ENCODE measurements at places on chromosomes 4 and X.
A peak's percentile ranks its signal among the peaks of the same experiment; 100 is the strongest.

DNA sequence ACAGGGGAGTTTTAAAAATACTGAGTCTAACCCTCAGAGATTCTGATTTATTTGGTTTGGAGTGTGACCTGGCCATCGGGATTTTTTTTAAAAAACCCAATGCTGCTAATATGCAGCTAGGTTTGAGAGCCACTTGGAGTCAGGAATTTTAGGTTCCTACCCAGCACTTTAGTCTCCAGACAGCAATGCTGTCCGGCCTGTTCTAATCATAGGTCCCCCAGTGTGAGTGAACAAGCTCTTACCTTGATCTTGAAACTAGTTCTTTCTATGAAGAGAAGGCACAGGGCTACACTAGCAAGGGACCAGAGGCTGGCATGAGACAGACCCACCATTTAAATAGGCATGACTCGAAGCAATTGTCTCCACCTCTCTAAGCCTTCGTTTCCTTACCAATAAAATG is 103.5 kb downstream of the SMIM20 start:
- DNase-seq = no peak

DNA sequence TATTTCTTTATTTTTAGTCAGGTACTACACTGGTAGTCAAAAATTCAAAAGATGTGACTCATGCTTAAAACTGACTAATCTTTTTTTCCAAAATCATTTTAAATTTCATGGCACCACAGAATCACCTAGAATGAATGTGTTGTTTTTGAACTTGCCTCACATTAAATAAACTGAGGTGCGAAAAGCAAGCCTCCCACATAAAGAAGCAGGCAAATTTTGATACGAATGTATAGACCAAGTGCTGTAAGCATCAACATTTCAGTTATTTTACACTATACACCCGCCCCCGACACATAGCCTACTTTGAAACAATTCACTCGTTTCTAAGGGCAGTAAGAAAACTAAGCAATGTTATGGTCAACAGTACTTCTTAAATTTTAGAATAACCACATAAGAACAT is 94.3 kb downstream of the MRPL1 start:
- no peak for DNase-seq

DNA sequence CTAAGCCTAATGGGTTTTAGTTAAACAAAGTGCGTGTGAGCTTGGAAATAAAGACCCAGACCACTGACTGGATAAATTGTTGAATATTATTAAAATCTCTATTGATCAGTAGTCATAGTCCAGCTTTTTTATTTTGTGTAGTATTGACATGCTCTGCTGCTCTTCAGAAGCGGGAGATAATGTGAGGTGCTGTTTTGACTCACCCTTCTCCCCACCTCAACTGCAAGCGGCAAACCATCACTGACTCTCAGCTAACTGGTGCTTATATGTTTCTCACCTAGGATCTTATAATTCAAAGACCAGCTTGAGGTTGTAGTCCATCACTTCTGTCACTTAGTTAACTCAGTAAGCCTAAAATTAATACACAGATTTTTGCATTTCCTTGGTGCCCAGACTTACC is 72.2 kb downstream of the COMMD8 start:
- no peak for DNase-seq

GRCh38 chr4:114156371-114156770 is 176.9 kb upstream of the ARSJ start:
- DNase-seq = no peak

DNA sequence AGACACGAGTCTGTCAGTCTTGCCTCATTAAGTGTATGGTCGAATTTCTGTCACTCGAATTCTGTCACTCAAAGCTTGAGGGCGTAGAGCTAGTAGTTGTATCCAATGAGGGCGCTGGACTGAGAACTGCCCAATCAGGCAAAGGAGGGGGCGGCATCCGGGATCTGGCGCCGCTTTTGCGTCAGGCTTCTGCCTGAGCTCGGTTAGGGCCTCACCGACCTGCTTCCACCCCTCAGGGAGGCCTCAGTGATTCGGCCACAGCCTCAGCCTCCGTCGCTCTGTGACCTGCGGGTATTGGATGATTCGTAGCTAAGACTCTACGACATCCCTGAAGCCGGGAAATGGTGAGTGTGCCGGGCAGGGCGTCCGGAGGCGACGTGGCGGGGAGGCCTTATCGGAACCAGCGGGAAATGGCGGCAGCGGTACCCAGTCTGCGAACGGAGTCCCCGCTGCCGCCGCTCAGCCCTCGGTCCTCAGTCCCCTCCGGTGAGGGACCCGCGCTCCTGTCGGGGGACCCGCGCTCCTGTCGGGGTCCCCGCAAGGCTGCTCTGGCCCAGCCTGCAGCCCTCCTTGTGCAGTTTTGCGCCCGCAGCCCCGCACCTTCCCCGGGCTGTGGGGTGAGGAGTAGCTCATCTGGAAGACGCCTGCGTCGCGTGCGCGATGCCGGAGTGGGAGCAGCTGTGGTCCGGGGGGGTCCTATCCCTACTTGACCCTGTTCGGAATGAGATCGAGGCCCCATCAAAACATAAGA is 88.3 kb downstream of the ZNF718 start:
- DNase-seq = no peak

DNA sequence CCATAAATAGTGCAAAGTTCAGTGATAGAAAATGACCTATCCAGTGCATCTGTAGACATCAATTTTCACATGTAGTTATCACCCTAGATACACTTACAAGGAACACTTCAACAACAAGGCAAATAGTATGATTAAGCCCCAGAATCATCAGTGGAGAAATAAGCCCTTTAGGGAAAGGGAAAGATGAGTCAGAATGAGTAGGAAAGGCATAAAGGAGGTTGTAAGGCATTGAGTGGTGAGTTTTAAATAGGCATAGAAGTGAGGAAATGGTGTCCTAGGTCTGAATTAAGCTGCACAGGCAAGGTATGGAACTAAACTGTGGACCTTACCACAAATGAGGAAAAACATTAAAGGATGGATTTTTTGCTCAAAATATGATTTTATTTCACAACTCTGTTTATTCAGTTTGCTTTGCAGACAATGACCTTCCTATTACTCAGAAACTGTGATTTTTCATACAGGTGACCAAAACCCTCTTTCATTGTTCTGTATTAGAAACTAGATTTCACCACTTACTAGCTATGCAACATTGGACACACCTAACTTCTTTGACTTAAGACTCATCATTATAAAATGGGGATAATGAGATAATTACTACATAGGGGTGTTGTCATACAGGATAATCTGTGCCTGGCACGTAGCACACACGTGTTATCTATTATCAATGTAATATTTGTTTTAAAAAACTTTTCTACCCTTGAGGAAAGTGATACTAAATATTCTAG is 57.0 kb upstream of the MAP9 start:
- no peak for DNase-seq

- peak; percentile 91 for DNase-seq
Observed at GRCh38 chr4:48047421-48047844, 30.9 kb downstream of the NIPAL1 start.

- no peak for DNase-seq
Observed at GRCh38 chrX:147476008-147476407, 435.7 kb upstream of the FMR1 start.

DNA sequence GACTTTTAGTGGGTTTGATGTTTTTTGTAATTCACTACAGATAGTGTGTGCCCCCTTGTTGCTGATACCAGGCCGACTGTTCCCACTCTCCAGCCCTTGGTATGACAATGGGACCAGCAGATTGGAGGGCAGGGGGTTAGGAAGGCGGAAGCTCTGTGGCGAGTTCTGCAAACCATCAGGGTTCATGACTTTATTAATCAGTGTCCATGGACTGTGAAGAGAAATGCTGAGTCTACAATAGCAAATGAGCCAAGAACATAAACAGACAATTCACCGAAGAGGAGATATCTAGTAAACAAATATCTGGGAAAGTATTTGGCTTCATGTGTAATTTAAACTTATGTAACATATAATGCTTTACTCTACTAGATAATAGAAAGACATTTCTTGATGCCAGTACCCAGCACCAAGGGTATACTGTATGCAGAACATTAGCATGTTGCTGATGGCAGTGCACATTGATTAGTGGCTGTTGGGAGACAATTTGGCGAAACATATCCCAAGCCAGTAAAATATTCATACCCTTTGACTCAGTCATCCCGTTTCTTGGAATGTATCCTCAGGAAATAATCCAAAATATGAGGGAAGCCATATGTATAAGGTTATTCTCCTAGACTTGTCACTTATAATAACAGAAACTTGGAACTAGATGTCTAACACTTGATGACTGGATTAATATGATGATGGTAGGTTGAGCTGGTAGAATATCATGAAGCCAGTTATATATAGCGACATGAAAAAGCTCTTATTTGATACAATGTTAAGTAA is 169.4 kb downstream of the PTTG2 start:
- no peak for DNase-seq

- DNase-seq = no peak
Observed at GRCh38 chr4:27142841-27143240, 282.2 kb downstream of the STIM2 start.

DNA sequence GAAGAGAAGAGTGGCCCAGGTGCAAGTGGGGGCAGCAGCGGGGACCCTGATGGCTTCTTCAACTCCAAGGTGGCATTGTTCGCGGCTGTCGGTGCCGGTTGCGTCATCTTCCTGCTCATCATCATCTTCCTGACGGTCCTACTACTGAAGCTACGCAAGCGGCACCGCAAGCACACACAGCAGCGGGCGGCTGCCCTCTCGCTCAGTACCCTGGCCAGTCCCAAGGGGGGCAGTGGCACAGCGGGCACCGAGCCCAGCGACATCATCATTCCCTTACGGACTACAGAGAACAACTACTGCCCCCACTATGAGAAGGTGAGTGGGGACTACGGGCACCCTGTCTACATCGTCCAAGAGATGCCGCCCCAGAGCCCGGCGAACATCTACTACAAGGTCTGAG is 11.4 kb downstream of the EFNB1 start:
- DNase-seq = no peak

DNA sequence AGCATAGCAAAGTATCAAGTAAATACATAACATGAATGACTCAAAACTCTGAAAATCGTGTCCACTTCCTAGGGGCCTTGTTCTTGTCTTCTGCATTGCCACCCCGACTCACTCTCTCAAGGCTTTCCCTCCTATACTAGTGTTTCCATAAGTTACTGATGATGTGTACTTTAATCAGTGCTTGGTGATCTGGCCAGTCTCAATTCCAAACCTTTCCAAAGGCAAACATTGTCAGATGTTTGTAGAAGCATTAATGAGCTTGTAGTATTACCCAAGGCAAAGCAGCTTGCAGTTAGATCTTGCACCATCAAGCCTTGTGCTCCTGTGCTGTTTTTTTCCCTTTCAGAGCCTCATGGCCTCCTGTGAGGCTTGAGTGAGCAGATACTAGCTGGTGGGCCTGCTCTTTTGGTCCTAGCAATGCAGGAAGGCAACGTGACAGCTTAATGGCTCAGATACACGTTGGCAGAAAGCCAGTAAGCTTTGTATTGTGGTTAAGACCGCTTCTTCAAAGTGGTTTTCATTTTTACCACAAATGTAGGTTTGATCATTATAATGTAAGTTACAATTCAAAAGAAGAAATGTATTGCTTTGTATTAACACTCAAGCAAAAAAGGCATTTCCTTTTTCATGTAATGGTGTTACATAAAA is 51.8 kb downstream of the RBPJ start:
- peak; percentile 45 for DNase-seq

DNA sequence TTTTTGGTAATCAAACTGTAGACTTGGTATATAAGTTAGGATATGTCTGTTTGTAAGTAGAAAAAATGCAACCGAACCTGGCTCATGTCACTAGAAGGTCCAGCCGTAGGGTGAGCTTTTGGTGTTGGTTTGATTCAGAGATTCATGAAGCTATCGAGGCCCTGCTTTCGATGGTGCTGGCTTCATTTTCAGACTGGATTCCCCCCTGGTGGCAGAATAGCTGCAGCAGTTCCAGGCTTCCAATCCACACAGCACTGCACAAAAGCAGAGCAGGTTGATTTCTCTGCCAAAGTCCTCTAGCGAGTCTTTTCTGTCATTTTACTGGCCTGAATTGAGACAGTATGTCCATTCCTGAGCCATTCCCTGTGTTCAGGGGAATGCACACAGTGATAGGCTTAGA is 33.1 kb downstream of the PDK3 start:
- peak; percentile 38 for DNase-seq

Measured in activated CD4-positive, alpha-beta memory T cell treated with anti-CD3 and anti-CD28 coated beads for 36 hours (primary cell).